Islet precursor cell (in vitro differentiated cells): ENCODE measurements at places on chromosomes 3 and 15.

GRCh38 chr15:91973481-91973880 lies 120.0 kb downstream of the SLCO3A1 start:
- DNase-seq = no peak

GRCh38 chr15:68770216-68770615 lies 50.5 kb downstream of the ANP32A start:
- no peak for DNase-seq

- no peak for DNase-seq
Observed at GRCh38 chr3:14434498-14435151, 32.2 kb downstream of the SLC6A6 start.

DNA sequence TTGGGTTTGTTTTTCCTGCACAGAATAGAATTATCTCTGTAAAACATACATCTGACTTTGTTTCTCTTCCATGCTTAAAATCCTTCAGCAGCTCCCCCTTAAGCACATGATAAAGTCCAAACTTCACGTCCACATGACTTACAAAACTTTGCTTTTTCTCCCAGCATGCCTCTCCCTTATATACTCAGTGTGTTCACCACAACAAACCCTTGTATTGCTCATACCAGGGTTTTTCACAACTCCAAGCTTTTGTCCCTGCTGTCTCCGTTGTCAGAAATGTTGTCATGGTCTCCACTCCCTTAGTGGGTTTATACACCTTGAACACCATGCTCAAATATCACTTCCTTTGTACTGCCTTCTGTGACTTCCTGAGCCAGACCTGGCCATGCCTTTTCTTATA lies 91.1 kb upstream of the MITF start:
- no peak for DNase-seq

- no peak for DNase-seq
Observed at GRCh38 chr3:156749244-156749643, 74.9 kb downstream of the TIPARP start.

DNA sequence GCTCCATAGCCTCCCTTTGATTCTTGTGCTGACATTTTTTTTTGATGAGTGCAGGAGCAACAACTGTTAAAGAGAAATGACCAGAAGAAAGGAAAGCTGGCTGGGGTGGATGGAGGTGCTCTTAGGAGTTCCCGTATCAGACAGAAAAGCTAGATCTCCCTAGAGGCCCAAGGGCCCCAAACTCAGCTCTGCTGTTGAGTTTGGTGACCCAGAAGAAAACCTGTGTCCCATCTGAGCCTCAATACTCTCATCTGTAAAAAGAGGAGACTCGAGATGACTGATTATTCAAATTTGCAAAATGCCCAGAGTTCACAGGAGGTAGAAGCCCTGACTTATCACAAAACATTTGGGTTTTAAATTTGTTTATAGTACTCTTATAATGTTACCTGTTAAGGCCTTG lies 142.4 kb downstream of the TIGIT start:
- no peak for DNase-seq

DNA sequence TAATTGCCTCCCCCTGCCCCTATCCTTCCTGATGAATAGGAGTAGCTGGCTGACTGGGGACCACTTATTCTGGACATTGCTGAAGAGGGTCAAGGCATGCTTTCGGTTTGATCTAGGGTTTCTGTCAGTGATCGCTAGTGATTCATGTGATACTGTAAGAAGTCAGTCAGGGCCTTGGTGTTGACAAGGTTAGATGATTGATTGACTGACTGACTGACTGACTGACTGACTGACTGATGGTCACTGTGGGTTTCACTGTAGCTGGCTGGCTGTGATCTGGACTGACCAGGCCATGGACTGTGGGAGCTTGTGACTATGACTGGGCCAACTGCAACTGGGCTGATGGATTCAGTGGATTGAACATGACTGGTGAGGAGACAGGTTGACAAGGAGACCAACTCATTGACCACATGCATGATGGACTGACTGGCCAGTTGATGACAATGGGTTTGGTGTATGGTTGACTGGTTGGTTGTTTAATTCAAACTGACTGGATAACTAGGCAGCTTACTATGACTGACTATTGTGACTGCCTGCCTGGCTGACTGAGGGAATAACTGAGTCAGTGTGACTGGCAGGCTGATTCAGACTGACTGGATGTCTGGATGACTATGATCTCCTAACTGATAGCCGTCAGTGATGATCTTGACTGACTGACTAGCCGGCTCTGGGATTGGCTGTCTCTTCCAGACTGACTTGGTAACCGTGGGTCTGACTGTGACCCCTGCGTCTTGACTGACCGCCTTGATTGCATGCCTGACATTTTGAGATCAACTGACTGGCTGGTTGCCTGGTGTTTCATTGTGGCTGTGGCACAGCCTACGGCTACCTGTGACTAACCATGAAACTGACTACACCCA lies 509.9 kb downstream of the SHQ1 start:
- no peak for DNase-seq

DNA sequence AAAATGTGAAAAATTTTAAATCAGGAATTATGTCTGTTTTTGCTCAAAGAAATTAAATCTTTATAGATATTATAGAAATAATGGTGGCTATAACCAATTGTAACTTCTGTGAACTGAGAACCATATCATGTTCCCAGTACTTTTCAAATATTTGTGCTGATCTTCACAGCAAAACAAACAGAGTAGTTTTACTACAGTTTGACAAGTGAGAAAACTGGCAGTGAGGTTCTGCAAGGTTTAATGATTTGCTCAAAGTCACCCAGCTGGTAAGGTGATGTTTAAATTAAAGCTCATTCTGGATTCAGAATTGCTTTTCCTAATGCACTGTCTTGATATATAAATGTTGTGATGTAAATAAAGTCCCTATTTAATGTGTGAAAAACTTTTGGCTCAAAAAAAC lies 22.0 kb upstream of the SPTSSB start:
- no peak for DNase-seq

GRCh38 chr3:109057056-109057455 lies 60.9 kb downstream of the MORC1 start:
- DNase-seq = no peak

GRCh38 chr15:74431116-74431515 lies 2.6 kb downstream of the SEMA7A start:
- no peak for DNase-seq

DNA sequence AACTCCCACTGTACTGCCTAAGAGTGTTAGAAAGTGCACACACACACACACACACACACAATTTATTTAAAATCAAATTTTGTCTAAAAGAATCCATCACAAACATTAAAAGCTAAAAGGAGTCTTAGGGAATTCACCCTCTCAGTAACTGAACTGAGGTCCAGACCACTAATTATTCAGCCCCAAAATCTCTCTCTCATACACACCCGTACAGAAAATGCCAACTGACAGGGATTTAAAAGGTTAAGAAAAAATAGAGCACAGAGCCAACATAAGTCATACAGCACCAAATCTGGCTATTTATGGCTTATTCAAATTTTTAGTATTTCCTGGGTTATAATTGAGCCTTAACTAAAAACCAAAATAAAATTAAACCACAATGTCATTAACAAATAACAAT lies 20.7 kb downstream of the GBE1 start:
- DNase-seq = no peak

GRCh38 chr15:48352474-48353072 lies 21.3 kb downstream of the DUT start:
- peak; percentile 75 for DNase-seq

DNA sequence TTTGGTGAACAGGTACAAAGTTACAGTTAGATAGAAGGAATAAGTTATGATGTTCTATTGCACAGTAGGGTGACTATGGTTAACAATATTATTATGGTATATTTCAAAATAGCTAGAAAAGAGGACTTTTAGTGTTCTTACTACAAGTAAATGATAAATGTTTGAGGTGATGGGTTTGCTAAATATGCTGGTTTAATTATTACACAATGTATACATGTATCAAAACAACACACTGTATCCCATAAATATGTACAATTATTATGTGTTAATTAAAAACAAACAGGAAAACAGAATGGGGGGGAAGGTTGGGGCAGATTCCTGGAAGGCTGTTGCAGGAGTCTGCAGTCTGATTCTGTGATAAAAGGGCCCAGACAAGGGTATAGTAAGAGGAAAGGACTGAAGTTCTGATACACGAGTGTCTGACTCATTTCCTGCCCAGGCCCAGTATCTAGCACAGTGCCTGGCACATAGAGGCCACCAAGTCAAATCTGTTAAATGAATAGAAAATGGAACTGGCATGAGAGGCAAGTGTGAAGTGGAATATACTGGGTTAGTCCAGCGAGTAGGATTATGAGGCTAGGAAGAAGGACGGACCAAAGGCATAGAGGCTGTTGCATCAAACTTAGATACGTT lies 7.2 kb upstream of the ENTPD3 start:
- no peak for DNase-seq
